ENCODE measurements at places on chromosomes 4 and X. TPM values are rescaled to one million over a fixed set of nuclear protein-coding genes. Genes with fewer than 3 reads are reported as not detected.

DNA sequence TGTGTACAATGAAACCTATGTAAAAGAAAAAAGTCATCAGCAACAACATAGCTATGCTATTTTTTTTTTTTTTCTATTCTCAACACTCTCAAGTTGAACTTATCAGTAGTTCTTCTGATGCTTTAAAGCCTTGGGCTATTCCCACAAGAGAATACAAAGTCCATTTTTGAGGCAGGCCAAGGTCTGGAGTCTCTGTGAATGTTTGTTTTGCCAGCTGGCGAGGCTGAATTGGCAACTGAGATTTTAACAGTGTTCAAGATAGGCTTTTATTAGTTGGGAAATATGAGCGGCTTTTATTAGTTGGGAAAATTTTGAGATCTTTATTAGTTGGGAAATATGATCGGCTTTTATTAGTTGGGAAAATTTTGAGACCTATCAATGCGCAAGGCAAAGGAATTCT, 336.6 kb downstream of the SLITRK2 start:
- H3K36me3 ChIP-seq = no peaks in the 10 kb centered on the region
- H3K4me3 ChIP-seq = no peak overlapping the region
- no peaks in the 10 kb centered on the region for H3K27me3 ChIP-seq
- DNase-seq = no peak
- H3K4me1 ChIP-seq = no peaks in the 10 kb centered on the region

The PABPC4L gene
- 3.9 TPM for total RNA-seq

GRCh38 chr4:78656968-78657445, 105.4 kb downstream of the ANXA3 start:
- H3K4me3 ChIP-seq = no peak overlapping the region
- H3K4me1 ChIP-seq = no peaks in the 10 kb centered on the region
- no peak for DNase-seq
- H3K27me3 ChIP-seq = no peaks in the 10 kb centered on the region
- H3K36me3 ChIP-seq = no peaks in the 10 kb centered on the region

- no peak overlapping the region for H3K27ac ChIP-seq
- no peaks in the 10 kb centered on the region for H3K27me3 ChIP-seq
- no peak overlapping the region for H3K4me3 ChIP-seq
- H3K36me3 ChIP-seq = no peaks in the 10 kb centered on the region
- DNase-seq = no peak
Measured at GRCh38 chrX:108230574-108230973, 139.0 kb downstream of the ATG4A start.

The SPANXC gene
- total RNA-seq = not detected

GRCh38 chr4:141036786-141037185, 96.5 kb downstream of the RNF150 start:
- no peak overlapping the region for H3K4me3 ChIP-seq
- DNase-seq = no peak
- H3K27me3 ChIP-seq = no peaks in the 10 kb centered on the region

GRCh38 chr4:168293386-168293975, 25.1 kb downstream of the DDX60 start:
- H3K36me3 ChIP-seq = peaks cover 2% of the 10 kb centered on the region
- H3K4me1 ChIP-seq = no peaks in the 10 kb centered on the region
- H3K27me3 ChIP-seq = no peaks in the 10 kb centered on the region
- no peak overlapping the region for H3K27ac ChIP-seq
- no peak overlapping the region for H3K4me3 ChIP-seq

DNA sequence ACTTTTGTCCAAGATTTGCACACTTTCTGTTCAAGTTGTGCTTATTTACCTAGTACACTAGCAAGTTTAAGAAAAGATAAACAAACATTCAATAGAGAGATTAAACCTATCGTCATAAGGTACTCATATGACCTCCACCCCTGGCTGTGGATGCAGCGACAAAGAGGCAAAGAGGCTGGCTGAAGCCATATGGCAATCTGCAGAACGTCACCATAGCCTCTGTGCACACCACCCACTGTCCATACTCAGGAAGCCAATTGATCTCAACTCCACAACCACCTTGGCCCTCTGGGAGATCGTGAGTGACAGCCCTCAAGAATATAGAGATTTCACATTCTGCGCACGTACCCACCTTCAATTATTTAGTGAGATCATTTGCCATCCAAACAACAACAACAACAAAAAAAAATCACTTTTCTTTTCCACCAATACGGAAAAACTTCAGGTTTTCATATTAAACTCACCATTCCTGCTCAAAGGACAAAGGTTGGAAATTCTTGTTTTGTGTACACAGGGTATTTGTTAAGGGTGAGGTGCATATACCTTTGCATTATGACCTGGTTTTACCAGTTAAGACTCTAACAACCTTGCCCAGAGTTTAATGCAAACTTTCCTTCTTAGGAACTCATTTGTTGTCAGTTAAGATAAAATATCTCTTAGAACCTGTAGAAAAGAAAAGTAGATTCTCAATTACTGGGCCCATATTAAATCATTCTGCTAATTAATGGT, 243.0 kb upstream of the FSTL5 start:
- H3K27me3 ChIP-seq = no peaks in the 10 kb centered on the region
- H3K4me3 ChIP-seq = no peak overlapping the region
- peak; percentile 13 for DNase-seq
- H3K36me3 ChIP-seq = no peaks in the 10 kb centered on the region

The SUPT20HL1 gene
- total RNA-seq = 0.15 TPM

The BEND4 gene
- 0.03 TPM for total RNA-seq

- no peaks in the 10 kb centered on the region for H3K36me3 ChIP-seq
- DNase-seq = peak; percentile 94
- H3K4me1 ChIP-seq = no peaks in the 10 kb centered on the region
- H3K27me3 ChIP-seq = no peaks in the 10 kb centered on the region
- no peak overlapping the region for H3K27ac ChIP-seq
Measured at GRCh38 chr4:54091637-54092404, 8.1 kb upstream of the GSX2 start.

- no peaks in the 10 kb centered on the region for H3K27me3 ChIP-seq
- H3K36me3 ChIP-seq = no peaks in the 10 kb centered on the region
- DNase-seq = no peak
- H3K27ac ChIP-seq = no peak overlapping the region
- peak overlapping the region; percentile 11 for H3K4me3 ChIP-seq
Measured at GRCh38 chrX:105821471-105822121, 743 bp upstream of the NRK start.

The PWWP3B gene
- not detected for total RNA-seq

DNA sequence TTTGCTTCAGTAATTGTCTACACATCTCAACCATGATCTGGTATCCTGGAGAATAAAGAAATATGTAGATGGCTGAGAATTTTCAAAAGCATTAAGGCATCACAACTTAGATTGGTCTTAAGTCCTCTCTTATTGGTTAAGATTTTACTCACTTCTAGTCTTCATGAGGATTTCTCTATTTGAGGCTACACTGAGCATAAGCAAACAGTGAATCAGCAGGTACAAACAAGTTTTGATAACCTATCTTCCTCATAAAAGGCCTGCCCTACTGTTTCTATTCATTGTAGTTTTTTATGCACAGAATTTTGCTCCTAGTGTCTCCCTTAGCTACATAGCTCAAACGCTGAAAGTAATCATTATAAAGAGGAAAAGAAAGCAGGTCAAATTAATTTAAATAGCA, 460.7 kb upstream of the RPS6KA3 start:
- no peaks in the 10 kb centered on the region for H3K4me1 ChIP-seq
- H3K27me3 ChIP-seq = no peaks in the 10 kb centered on the region
- H3K36me3 ChIP-seq = no peaks in the 10 kb centered on the region
- no peak for DNase-seq

Data from aorta (tissue), 5 donors.